ENCODE measurements at places on chromosomes 2 and 18.

- DNase-seq = peak; percentile 50
Measured at GRCh38 chr18:48161191-48161910, 230.9 kb upstream of the SMAD2 start.

DNA sequence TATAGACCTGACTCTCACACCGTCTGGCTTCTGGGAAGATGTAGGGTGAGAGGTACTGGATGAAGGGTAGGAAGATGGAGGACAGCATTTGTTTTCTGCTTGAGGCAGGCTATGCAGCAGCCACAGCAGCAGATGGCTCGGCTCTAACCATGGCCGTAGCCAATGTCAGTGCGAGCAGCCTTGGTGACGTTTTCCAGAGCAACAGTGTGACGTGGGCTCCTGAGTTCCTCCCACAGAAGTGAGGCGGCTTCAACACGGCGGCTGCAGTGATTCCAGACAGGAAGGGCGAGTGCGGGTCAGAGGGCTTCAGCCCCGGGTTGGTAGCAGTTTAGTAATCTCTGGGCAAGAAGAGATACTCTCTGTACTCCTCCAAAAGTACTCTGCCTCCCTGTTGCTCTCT, 133.0 kb upstream of the MYT1L start:
- DNase-seq = no peak

DNA sequence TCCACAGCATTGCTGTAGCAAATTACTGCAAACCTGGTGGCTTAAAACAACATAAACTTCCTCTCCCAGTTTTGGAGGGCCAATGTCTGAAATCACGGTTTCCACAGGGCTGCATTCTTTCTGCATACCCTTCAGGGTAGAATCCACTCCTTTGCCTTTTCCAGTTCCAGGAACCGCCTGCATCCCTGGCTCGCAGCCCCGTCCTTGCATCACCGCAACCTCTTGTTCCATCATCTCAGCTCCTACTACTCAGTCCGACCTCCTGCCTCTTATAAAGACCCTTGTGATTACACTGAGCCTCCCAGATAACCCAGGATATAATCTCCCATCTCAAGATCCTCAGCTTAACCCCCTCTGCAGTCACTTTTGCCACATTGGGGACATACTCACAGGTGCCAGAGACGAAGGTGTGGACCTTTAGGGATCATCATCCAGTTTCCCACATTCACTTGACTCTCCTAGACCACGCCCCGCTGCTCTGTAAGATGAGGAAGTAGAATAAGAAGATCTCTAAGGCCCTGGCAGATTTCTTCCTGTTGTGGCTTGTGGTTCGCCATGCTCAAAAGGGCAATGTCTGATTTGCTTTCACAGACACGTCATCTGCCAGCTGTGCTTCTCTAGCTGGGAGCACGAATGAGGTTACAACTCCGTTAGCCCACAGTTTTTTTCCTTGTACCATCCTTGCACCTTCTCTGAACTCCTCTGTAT, 103.6 kb upstream of the AGAP1 start:
- DNase-seq = peak; percentile 32

GRCh38 chr2:234172066-234172465, 121.6 kb downstream of the SPP2 start:
- DNase-seq = no peak

GRCh38 chr2:224786848-224787247, 70.7 kb upstream of the CCDC195 start:
- no peak for DNase-seq

- peak; percentile 41 for DNase-seq
Measured at GRCh38 chr18:12246849-12247808, 7.0 kb upstream of the CIDEA start.

- DNase-seq = no peak
Measured at GRCh38 chr2:10478298-10478625, 30.1 kb upstream of the ODC1 start.

DNA sequence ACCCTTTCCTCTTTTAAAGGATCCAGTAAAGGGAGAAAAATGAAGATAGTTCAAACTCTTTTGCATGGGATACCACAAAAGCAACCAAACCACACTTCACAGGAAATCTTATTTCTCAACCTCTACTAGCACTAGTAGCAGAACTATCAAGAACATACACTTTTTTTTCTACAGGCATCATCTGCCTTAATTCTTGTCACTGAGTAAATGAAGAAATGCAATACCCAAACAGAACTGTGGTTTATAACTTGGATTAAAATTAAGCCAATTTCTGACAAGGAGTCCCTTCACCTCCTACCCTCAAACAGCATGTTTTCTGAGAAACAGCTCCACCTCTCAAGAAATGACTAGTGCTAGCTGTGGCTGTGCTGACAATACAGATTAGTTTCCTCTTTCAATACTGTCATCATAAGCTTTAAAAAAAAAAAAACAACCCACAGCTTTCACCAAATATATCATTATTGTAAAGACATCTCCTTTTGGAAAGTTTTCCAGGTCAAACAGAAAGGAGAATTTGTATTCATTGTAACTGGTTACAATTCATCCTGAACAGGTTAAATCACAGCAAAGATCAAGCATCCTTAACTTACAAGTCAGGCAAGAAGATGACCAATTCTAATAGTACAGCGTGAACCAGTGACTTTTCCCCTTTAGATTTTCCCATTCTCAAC, 44.4 kb downstream of the PTPN2 start:
- peak; percentile 11 for DNase-seq

- no peak for DNase-seq
Measured at GRCh38 chr2:176385838-176386237, 116.6 kb downstream of the MTX2 start.

- no peak for DNase-seq
Measured at GRCh38 chr2:45570671-45571334, 40.3 kb downstream of the SRBD1 start.
